ENCODE measurements at places on chromosomes 2 and 18. TPM values are rescaled to one million over a fixed set of nuclear protein-coding genes. Genes with fewer than 3 reads are reported as not detected.

Gene SLC4A3
- 25.7 TPM for total RNA-seq

DNA sequence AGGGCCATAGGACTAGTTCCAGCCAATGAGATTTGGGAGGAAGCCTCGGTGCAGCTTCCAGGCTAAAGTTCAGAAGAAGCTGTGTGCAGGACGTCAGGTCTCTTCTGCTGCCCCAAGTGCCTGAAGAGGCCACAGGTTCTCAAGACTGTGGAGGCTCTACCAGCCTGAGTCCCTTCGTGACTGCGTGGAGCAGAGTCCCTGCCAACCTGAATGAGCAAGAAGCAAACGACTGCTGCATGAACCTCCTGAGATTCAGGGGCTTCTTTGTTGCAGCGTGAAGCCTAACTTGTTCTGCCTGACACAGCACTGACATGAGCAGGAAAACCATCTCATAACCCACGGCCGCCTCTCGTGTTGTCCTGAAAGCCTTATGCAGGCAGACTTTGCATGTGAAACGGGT, 39.7 kb downstream of the TWIST2 start:
- DNase-seq = no peak

DNA sequence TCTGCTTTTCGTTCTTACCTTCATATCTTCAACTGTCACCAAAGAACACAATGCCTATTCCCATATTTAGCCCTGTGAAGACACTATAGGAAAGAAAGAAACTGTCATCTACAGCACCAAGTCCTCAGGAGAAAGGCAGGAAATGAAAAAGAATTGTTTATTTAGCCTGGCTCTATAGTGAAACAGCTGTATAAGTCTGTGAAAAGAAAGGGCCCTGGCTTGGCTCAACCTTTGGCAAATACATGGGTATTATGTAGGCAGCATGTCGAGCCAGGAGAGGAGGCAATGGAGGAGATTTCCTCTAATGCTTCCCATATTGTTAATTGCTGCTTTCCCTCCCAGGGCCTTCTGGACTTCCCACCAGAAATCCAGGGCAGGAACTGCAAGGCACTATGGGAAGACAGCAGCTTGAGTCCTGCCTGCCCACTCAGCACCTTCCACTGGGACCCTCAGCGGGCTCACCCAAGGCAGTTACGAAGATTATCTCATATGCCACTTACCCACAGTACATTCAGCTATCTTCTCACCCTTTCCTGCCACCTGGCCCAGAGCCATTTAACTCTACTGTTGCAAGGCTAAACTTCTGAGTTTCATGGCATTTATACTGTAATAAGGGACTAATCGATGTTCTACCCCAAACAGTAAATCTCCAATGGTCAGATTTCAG, 30.1 kb downstream of the SLC8A1 start:
- DNase-seq = no peak

DNA sequence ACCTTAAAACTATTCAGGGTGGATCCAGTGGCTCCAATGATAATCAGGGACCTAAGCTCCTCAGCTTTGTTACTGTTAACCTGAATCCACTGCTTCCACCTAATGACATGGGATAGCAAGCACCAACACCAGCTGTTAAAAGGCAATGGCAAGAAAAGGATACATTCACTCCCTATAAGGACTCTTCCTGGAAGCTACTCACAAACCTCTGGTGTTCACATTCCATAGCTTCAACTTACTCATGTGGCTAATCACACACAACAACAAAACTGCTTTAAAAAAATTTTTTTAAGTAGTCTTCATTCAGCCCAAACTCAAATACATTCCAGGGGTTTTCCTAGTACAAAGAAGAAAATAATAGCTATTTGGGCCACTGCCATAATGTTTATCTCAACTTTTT, 24.5 kb downstream of the ROCK2 start:
- no peak for DNase-seq

- DNase-seq = no peak
Measured at GRCh38 chr2:209512971-209513370, 89.1 kb downstream of the MAP2 start.
